Natural killer cell (primary cell): ENCODE measurements at places on chromosomes 1 and 21. TPM values are rescaled to one million over a fixed set of nuclear protein-coding genes. Genes with fewer than 3 reads are reported as not detected.

C1orf122 gene
- total RNA-seq, result 14.9 TPM

PLA2G2F gene
- not detected for total RNA-seq

FNDC5 gene
- not detected for total RNA-seq

CA6 gene
- total RNA-seq, result not detected

ZNF691 gene
- total RNA-seq, result 2.8 TPM

LRRC39 gene
- 1.7 TPM for total RNA-seq

LIPI gene
- total RNA-seq, result not detected

MX2 gene
- total RNA-seq, result 42.6 TPM

HCRTR1 gene
- total RNA-seq, result not detected

TNFRSF8 gene
- 0.50 TPM for total RNA-seq

- no peak for DNase-seq
Observed at GRCh38 chr21:38310646-38311485, 54.1 kb downstream of the KCNJ15 start.

GRCh38 chr1:175419684-175420517 is 227.3 kb upstream of the KIAA0040 start:
- no peak for DNase-seq

DNA sequence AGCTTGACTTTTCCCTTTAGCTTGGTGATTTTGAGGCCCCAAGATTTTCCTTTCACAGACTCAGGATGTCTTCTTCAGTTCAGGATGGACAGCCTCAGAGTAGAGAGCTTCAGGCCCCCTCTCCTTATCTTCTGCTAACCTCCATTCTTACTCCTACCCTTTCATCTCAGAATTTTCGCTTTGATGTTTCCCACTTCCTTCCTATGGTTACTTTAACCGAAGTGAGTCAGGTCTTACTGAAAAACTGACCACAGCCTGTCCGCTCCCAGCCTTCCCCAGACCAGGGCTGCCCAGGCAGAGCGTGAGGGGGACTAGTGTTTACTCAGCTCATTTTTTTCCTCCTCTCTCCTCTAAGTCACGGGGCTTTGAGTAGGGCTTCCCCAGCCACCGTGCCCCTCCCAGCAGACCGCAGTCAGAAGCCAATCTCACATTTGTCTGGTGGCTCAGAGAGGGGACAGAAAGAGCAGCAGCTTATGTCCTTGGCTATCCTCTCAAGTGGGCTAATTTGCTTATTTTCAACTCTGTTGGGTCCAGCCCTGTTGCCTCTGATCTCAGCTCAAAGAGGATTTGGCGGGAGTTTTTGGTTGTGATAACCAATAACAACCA is 4.2 kb upstream of the IL19 start:
- peak; percentile 88 for DNase-seq

DNA sequence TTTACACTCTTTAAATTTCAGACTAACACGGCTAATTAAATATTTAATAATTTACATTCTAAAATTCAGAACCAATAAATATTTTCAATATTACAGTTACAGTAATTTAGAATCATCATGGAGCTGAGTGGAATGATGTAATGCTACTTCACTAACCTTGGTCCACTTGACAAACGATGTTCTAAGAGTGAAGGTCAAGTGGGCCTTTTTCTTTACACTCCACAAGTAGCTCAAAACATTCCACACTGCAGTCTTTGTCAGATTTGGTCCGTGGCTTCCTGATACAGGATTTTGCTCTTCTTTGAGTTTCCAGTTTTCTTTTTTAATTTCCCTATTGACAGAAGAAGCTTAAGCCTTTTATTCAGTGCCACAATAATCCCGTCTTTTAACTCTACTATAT is 164.6 kb upstream of the NRIP1 start:
- DNase-seq, result no peak

DNA sequence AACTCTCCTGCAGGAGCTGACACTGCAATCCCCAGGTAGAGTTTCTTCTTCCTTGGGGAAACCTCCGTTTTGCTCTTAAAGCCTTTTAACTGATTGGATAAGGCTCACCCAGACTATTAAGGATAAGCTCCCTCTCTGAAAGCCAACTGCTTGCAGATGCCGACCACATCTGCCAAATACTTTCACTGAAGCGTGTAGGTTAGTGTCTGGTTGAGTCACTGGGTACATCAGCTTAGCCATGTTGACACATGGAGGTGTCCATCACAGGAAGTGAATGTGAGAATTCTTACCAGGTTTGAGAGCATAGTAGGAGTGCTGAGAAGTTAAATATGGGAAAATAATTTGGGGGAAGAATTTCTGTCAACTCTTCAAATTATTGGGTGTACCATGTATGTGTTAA is 202.0 kb downstream of the AJAP1 start:
- no peak for DNase-seq

DNA sequence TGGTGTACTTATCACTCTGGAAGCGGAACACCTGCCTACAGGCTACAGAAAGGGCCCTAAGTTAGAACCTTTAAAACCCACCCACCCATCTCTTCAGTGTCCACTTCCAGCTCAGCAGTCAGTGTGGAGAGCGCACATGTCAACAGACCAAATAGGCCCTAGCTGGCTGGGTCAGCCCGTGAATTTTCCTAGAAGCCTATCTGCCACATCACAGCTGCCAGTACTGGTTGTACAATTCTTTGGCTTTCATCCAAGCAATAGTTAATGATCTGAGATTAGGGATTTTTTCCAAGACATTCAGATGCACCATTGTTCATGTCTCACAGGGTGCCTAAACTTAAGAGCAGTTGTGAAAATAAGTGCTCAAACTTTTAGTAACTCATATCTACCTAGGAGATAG is 197.1 kb downstream of the KCNK2 start:
- DNase-seq, result no peak

DNA sequence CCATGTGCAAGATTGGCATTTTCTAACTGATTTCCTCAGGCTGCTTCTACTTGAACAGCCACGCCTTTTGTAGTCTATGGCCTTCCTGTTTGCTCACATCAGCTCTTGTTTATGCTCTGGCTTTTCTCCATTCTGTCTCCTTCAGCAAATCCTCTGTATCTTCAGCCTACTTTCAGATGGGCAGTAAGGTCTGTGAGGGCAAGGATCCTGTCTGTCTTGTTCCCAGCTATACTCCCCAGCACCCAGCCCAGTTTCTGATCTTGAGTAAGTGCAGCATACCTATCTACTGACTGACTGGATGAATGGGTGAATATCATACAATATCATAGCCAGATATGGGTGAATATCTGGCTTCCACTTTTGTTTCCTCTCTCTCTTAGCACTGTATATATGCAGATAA is 438.1 kb downstream of the LMO4 start:
- DNase-seq, result no peak

DNA sequence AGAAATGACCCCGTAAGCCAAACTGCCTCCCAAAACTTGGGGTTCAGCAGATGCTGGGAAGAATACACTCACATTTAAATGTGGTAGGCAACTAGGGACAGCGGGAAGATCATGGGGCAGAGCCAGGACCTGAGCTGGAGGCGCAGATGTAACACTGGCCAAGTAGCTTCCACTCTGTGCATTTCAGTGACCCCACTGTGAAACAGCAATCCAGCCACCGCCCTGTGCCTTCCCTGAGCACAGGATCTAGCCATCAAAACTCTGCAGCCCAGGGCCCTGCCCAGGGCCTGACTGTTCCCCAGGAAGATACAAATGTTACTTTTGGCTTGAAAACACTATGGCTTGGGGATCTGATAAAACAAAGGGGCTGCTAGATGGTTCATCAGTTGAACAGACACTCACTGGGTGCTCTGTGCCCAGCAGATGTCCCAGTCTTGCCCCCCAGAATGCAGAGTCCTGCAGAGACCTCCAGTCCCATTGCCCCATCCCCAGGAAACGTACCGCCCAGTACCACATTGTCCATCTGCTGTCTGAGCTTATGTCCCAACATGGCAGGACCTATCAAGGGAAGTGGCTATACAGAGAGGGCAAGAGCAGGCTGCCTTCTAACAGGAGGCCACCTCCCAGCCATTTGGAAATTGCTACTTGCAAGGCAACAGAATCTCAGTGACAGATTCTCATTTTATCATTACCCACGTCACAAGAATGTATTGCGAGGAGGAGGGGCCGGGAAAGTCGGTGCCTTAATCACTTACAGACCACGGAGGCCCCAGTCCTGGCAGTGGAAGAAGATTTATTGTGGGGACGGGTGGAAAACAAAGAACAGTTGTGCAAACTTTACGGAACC is 124.0 kb downstream of the DMRTB1 start:
- no peak for DNase-seq

DNA sequence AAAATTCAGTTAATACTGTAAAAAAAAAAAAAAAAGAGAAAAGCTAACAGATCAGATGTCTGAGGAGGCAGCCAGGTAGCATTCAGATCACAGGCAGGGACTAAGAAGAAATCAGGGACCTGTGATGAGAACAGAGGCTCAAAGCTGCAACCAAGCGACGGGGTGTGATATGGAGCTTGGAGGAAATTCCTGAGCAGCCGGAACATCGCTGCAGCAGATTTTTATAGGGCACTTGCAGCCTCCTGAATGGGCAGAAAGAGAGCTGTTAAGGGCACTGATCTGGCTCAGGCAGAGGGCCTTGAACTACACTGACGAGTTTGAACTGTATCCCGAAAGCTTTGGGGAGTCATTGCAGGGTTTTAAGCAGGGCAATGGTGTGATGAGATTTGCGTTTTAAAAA is 315.4 kb downstream of the ADGRL2 start:
- DNase-seq, result no peak

- DNase-seq, result peak; percentile 69
Observed at GRCh38 chr1:204544321-204544720, 28.1 kb downstream of the MDM4 start.

GRCh38 chr21:27569831-27570230 is 602.9 kb upstream of the ADAMTS5 start:
- no peak for DNase-seq

GRCh38 chr1:81412954-81413353 is 387.8 kb upstream of the ADGRL2 start:
- no peak for DNase-seq

DNA sequence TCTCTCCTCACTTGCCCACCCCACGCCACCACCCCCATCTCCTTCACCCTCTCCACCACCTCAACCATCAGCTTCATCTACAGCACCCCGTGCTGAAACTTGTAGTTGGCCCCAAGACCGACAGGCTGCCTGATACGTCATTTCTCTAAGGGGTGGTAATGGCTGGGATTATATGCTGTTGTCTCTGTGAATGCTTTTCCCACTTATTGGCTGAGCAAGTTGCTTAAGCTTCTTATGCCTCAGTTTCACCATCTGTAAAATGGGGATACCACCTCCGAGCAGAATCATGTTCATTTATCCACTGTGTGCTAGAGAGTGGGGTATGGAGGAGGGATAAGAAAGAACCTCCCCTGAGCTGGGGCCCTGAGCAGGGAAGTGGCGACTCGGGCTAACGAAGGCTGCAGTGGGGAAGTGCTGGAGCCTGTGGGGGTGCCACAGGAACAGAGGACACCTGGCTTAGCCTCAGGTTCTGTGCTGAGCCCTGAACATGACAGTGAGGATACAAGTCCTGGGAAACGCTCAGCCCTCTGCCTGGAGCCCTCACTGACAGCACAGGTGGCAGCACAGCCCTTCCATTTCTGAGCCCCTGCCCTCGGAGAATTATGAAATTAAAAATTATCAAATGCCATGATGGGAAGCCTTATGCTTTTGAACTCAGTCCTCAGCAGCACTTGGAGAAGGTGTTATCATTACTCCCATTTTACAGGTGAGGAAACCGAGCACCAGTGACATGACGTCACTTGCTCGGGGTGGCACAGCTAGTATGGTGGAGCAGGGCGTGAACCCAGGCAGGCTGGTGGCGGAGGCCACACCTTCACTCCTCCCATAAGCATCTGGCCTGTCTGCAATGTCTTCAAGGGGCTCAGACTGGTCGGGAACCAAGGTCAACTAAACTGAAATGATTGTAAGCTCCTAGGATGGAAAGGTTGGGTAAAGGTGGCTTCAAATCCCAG is 2.8 kb downstream of the MATN1 start:
- no peak for DNase-seq

DNA sequence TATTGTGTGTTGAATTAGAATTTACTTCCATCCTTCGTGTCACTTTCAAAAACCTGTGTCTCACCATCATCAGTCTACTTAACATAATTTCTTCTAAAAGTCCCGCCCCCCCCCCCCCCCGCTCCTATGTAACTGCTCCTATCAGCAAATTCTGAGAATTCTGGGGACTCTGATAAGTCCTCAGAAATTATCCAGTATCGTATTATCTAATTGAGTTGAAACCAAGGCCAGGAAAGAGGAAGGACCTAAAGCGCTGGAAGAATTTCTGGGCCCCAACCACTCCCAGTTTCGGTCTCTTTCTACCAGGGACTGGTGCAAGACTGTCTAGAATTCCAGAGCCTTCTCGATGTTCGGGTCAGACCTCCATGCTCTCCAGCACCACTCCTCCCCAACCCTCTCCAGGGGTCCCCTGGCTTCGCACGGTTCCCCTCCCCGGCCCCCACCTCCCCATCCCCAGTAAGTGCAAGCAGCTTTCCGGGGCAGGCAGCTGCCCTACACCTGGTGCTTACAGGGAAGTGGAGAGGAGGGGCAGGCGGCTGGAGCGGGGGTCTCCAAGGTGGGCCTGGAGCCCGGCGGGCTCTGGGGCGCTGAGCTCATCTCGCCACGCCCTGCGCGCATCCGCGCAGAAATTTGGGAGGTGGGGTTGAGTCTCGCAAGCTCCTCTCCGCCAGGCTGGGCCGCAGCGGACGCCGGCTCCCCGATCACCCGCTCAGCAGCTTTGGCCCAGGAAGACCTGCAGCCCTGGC is 16.0 kb upstream of the ZNF496 start:
- no peak for DNase-seq

DNA sequence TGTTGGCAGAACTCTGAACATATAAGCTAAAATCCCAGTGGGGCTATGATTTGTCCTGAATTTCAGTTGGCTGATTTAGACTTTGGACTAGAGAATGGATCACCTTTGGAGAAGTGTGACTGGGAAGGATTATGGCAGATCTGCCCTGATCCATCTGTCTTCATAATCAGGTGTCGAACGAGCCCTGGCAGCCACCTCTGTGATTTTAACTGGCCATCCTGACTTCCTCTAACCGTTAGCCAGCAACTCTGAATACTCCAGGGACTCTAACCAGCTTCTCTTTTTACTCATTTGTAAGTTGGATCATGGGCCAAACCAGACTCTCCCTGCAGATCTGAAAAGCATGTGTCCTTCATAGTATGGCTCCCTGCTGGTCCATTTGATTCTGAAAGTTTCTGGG is 32.0 kb downstream of the ACTN2 start:
- no peak for DNase-seq

GRCh38 chr1:184935920-184936798 is 38.1 kb downstream of the NIBAN1 start:
- no peak for DNase-seq

DNA sequence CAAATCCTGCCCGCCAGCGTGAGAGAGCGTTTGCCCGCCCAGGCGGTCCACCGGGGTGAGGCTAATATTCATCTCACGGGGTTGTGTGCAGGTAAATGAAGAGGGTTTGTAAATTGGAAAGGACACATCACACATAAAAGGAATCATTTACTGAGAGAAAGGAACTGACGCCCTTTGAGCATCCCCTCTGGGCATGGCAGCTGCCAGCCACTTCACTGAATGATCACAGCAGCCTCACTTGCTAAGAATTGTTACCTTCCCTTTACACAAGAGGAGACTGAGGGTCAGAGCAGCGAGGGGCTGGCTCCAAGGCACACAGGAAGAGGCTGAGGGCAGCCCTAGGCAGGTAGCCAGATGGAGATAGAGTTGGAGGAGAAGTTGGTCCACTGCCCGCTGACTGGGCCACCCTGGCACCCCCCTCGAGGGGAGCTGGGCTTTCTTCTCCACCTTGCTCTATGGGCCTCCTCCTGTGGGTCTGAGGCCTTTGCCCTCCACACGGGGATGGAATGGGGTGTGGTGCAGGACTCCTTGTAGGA is 96.0 kb downstream of the FOXD2 start:
- no peak for DNase-seq
